Adipose tissue (tissue), 3 donors: ENCODE measurements at places on chromosomes 13 and 19. TPM values are rescaled to one million over a fixed set of nuclear protein-coding genes. Genes with fewer than 3 reads are reported as not detected.

The ZNF562 gene
- polyA plus RNA-seq, result 7.3 TPM

The IGLON5 gene
- polyA plus RNA-seq, result 0.28 TPM

The ZNF552 gene
- 3.0 TPM for polyA plus RNA-seq

The RNF17 gene
- not detected for polyA plus RNA-seq

The THSD8 gene
- polyA plus RNA-seq, result 0.52 TPM

The SLC10A2 gene
- polyA plus RNA-seq, result not detected

The SYNGR4 gene
- 0.94 TPM for polyA plus RNA-seq

The CABP5 gene
- polyA plus RNA-seq, result not detected

The LINGO3 gene
- polyA plus RNA-seq, result not detected

The SSC5D gene
- 3.9 TPM for polyA plus RNA-seq

The CYP2S1 gene
- polyA plus RNA-seq, result 5.1 TPM

The CYP2A7 gene
- not detected for polyA plus RNA-seq

The NKPD1 gene
- 0.04 TPM for polyA plus RNA-seq

The CGB2 gene
- polyA plus RNA-seq, result not detected

The S1PR4 gene
- 8.2 TPM for polyA plus RNA-seq

The ODAD3 gene
- polyA plus RNA-seq, result not detected

The LRRC8E gene
- polyA plus RNA-seq, result 4.1 TPM

The TEKTIP1 gene
- 0.13 TPM for polyA plus RNA-seq

The KDELR1 gene
- polyA plus RNA-seq, result 98.2 TPM

The CEACAM7 gene
- 0.23 TPM for polyA plus RNA-seq

The RNF225 gene
- polyA plus RNA-seq, result not detected

The KRTDAP gene
- polyA plus RNA-seq, result 0.21 TPM

The C19orf81 gene
- not detected for polyA plus RNA-seq

The RASAL3 gene
- 3.9 TPM for polyA plus RNA-seq

The ZNF649 gene
- polyA plus RNA-seq, result 7.0 TPM

The HSPH1 gene
- polyA plus RNA-seq, result 32.7 TPM

The TSHZ3 gene
- 3.9 TPM for polyA plus RNA-seq

The DNAAF3 gene
- polyA plus RNA-seq, result 0.10 TPM

The LMO7 gene
- 10.4 TPM for polyA plus RNA-seq

The F2RL3 gene
- 7.9 TPM for polyA plus RNA-seq
